AG20443 (cell line): ENCODE measurements at places on chromosomes 13 and 19.

DNA sequence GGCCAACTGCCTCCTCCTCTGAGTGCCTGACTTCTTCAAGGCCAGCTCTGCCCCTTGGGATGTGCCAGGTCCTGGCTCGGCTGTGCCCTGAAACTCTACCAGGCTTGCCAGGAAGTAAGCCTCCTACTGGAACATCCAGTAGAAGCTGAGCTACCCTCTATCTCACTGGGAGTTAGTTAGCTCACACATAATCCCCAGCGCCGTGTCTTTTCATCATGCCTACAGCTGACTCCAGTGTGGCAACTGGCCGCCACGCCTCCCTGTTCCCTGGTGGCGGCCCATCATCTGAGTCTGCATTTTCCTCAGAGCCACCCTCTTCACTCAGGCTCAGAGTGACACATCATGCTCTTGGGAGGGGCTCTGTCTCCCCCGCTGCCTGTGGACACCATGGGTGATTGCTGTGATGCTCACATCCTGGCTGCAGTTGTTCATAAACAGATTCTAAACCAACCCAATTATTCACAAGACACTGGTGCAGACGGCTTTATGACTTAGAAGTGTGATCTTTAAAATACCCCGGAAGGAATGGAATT lies 131.9 kb upstream of the IRS2 start:
- DNase-seq: no peak

DNA sequence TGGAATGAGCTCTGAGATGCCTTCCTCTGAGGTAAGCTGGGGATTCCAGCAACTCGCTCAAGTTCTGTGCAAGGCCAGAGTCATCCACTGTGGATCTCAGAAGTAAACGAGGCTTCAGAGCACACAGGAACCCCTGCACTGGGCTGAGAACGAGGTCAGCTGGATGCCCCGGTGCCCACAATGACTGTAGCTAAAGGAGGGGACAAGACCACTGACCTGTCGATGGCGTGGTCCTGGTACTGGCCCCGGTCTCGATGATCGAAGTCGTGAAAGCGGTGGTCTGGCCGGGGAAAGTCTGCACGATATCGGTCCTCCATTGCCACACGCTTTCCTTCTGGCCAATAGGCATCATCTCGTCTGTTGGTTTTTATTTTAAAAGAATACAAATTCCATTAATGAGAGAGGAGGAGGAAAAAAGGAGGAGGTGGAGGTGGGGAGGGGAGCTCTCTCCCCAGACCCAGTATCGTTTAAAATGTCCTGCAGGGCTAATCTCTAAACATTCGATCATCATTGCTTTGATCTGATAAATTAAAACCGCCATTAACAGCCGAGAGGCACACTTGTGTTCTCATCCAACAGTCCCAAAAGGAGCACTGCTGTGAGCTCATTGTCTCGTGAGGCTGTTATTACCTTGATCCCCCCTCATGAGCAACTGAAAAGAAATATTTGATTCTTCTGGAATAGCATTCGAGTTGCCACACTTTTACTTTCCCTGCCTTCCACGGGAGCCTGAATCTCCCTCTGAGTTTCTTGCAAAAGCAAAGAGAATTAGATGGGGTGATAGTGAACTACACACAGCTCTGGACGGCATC lies 25.0 kb upstream of the TINCR start:
- no peak for DNase-seq

GRCh38 chr13:71325556-71325955 lies 541.4 kb downstream of the DACH1 start:
- no peak for DNase-seq

GRCh38 chr19:5967994-5968430 lies 9.9 kb downstream of the RANBP3 start:
- peak; percentile 85 for DNase-seq

- no peak for DNase-seq
Observed at GRCh38 chr13:25943081-25943480, 108.7 kb downstream of the SHISA2 start.

DNA sequence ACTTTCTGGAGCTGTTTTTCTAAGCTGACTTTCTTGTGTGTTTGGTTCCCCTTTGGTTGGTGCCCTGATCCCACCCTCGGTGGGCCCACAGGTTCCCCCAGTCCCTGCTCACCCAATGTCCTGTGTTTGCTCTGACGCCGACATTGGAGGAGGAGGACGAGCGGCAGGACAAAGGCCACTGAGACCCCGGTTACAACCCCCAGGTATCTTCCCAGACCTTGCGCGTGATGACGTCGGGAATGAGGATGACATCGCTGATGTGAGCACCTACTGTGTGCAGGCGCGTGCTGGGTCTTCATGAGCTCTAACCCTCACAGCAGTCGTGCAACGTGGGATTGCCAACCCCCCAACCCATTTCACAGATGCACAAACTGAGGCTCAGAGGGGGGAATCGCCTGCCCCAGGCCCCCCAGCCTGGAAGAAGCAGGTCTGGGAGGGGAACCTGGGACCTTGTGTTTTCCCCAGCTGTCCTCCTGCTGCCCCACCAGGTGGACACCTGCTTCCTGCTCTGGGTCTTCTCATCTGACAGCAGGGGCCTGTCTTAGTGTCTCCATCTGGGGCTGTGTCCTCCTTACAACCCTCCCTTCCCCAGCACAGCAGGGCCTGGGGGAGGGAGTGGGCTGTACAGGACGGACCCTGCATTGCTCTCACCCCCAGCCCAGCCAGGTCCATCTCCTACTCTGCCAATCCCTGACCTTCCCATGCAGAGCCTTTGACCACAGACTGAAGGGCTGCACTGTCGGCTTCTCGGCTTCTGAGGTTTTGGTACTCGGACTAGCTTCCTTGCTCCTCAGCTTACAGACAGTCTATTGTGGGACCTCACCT lies 4.7 kb upstream of the LILRA6 start:
- no peak for DNase-seq

GRCh38 chr13:74761801-74762757 lies 627.9 kb upstream of the KLF12 start:
- peak; percentile 53 for DNase-seq

- DNase-seq: peak; percentile 35
Observed at GRCh38 chr19:13149628-13150186, 468 bp downstream of the STX10 start.

DNA sequence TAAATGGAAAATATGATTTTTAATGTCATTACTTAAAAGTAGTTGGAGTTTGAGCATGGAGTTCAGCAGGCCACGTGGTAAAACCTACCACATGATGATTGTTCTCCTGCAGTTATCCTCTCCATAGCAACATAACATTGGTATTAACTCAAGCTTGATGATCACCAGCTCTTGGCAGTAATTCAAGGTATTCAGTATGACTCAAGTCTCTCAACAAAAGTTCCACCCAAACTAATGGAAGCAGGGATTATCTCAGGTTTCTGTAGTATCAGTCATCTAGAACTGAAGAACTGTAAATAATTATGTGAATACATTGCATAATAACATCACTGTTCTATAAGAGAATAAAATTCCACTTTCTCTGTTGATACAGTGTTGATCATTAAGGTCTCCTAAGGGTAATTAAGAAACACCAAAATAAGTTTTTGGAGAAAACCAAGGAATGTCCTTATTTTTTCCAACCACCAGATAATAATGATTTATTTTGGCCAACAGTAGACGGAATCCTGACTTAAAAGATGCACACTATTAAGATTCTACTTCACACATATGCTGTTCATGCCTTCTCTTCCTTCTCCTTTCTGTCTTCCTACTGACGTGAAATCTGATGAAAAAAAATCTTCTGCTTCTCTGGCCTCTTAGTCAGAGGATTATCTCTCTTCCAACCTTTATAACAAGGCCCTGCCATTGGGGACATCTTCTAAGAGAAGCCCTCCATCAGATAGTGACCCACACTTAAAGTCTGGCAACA lies 1092.3 kb downstream of the EFNB2 start:
- DNase-seq: peak; percentile 76

DNA sequence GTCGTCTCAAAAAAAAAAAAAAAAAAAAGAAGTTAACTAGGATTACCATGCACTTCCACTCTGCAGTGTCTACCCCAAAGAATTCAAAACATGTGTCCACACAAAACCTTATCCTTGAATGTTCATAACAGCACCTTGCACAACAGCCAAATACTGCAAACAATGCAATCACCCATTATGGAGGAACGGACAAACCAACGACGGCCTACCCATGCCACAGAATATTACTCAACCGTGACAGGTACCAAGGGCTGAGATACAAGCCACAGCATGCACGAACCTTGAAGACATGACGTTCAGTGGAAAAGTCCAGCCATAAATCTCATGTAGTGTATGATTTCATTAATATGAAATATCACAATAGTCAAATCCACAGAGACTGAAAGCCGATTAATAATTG lies 3.0 kb upstream of the SHISA7 start:
- DNase-seq: no peak

DNA sequence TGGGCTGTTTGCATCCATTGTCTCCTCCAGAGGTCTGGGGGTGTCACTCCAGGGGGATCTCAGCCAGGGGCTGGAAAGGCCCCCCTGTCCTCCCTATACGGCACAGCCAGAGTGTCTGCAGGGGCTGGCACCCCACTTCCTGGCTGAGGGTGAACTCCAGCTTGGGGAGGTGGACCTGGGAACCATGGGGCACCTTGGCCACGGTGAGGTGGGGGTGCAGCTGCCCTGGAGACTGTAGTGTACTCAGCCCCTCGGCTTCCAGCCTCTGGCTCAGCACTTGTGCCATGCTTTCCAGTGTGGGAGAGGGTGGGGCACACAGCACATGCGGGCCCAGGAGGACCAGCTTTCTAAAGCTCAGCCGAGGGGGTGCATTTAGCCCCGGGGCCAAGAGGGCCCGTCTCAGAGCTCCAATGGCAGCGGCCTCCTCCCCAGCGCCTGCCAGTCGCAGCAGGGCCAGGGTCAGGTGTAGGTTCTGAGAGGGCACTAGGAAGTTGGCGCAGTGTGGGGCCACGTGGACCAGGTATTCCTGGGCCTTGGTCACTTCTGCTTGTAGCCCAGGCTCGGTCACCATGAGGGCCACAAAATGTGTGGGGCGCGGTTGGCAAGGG lies 1.4 kb downstream of the LENG9 start:
- DNase-seq: no peak

- DNase-seq: no peak
Observed at GRCh38 chr19:3073159-3073563, 10.9 kb upstream of the TLE5 start.

DNA sequence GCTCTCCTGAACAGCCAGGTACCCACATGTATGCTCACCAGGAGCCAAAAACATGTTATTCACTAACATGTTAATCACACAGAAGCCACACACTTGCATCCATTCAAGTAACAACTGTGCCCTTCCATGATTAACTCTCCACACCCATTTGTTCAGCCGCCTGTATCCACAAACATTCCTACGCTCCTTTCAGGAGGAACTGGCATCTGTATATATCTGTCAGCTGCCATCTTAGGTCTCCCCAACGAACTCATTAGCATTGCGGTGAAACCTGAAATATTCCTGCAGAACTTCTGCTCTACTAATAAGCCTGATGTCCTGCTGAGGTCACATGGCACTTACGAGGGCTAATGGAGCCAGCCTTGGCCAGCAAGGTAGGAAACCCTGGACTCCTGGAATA lies 33.0 kb downstream of the OLFM2 start:
- DNase-seq: no peak

DNA sequence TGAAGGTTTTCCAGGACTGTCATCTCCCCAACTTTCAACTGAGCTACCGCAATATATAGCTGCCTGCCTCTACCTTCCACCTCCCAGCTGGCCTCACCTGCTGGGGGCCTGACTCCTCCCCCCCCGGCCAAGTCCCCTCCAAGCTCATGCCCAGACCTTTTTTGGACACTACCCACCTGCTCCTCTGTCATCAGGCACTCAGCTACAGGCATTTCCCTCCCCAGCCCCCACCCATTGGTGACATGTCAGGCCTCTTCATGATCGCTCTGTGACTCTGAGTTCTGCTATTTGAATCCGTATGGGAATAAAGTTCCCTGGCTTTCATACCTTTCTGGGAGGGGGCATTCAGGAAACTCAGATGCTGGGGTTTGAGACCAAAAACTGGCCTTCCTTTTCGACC lies 1.8 kb downstream of the PRKACA start:
- no peak for DNase-seq
